GM23338 (cell line): ENCODE measurements at places on chromosomes 1 and 21. TPM values are rescaled to one million over a fixed set of nuclear protein-coding genes. Genes with fewer than 3 reads are reported as not detected.

DNA sequence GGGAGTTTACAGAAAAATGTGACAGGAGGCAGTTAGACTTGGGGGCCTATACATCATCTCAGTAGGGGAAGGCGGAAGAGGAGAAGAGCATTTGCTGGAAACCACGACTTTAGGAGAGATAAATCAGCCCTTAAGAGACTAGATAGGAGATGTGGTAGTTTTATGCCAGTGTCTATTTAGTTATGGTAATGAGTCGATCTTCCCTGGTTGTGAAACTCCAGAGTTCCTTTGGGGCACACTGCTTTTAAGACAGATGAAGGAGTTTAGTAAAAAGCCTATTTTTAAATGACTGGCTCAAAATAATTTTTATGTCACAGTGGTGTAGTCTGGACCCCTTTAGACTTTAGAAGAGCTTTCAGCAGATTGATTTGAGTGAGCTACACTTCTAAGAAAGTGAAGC is 7.8 kb downstream of the PGM1 start:
- DNase-seq, result no peak

- DNase-seq, result no peak
Measured at GRCh38 chr1:17251701-17252376, 2.9 kb downstream of the PADI3 start.

The AGRN gene
- 144 and 185 TPM in 2 replicates for total RNA-seq

DNA sequence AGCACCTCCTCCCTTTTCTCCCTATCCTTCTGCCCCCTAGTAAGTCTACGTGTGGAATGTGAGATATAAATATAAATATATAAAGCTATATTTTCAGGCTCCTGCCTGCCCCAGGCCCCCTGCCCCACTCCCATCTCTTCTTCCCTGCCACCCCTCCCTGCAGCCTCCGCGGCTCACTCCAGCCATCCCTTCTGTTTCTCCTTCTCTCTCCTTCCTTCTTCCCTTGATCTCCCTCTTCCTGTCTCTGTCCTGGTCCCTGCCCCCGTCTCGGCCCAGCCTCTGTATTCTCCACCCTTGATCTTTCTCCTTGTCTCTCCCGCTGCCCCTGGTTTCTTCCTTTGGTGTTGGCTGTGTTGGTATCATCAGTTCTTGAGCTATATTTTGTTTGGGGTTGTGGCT is 23.2 kb downstream of the DMBX1 start:
- DNase-seq, result no peak

The LIN28A gene
- 1,538 and 1,571 TPM in 2 replicates for total RNA-seq
